Esophagus squamous epithelium (tissue), 5 donors: ENCODE measurements at places on chromosomes 4 and X.

DNA sequence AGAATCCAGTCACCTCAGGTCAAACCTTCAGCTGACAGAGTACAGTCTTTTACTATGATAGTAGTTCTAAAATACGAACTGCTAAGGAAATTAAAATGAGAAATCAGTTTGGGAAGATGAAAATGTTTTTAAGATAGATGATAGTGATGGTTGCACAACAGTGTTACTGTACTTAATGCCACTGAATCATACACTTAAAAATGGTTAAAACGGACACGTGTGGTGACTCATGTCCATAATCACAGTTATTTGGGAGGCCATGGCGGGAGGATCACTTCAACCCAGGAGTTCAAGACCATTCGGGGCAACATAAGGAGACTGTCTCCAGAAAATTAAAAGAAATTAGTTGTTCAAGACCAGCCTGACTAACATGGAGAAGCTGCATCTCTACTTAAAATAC, 41.4 kb downstream of the ABHD18 start:
- no peak for DNase-seq
- no peaks in the 10 kb centered on the region for H3K4me1 ChIP-seq
- H3K4me3 ChIP-seq = no peak overlapping the region
- peaks cover 71% of the 10 kb centered on the region for H3K36me3 ChIP-seq
- no peaks in the 10 kb centered on the region for H3K27me3 ChIP-seq

DNA sequence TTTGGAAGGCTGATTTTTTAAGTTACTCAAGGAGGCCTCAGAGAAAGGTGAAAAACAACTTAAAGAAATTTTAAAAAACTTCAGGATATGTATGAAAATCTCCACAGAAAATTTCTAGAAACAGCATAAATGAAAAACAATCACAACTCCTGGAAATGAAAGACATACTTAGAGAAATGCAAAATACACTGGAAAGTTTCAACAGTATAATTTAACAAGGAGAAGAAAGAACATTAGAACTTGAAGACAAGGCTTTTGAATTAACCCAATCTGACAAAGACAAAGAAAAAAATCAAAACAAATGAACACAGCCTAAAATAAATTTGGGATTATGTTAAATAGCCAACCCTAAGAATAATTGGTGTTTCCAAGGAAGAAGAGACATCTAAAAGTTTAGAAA, 300.5 kb downstream of the ANTXR2 start:
- no peaks in the 10 kb centered on the region for H3K27me3 ChIP-seq
- DNase-seq = no peak
- no peak overlapping the region for H3K27ac ChIP-seq
- no peaks in the 10 kb centered on the region for H3K4me1 ChIP-seq

DNA sequence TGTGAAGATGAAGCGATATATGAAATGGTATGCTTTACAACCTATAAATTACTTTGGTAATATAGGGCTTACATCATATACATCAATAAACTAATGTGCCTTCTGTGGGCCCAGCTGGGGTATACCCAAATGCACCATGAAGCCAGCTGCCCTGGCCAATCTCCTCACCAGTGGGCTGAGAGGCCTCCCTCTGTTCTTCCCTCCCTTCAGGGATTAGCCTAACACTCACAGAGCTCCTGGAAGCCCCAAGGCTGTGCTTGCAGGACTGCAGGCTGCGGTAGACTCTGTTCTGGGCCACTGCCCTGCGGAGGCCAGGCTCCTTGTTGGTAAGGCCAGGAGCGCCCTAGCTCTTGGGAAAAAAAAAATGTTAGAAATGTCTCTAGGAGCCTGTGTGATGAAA, 33.9 kb downstream of the PAGE1 start:
- H3K36me3 ChIP-seq = no peaks in the 10 kb centered on the region
- H3K4me1 ChIP-seq = no peaks in the 10 kb centered on the region
- H3K27ac ChIP-seq = no peak overlapping the region
- DNase-seq = no peak
- no peak overlapping the region for H3K4me3 ChIP-seq

DNA sequence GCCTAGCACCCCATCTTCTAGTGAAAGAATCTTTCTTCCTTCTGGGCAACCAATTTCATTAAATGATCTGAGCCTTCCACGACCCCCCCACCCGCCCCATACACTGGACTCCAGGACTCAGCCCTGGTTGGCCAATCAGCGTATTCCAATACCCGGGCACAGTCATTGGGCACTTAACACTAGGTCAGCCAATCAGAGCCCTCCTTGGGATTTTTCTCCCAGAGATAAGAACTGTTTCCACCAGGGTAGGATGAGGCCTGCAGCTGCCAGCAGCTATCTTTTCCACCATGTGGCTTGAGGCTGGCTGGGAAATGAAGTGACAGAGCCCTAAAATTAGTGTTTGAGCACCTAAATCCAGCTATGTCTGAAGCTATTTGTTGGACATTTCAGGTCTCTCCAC, 418.8 kb downstream of the BCOR start:
- no peak overlapping the region for H3K4me3 ChIP-seq
- DNase-seq = no peak
- no peak overlapping the region for H3K27ac ChIP-seq
- no peaks in the 10 kb centered on the region for H3K36me3 ChIP-seq

GRCh38 chr4:24489870-24490269, 94.5 kb downstream of the DHX15 start:
- DNase-seq = no peak
- H3K4me1 ChIP-seq = no peaks in the 10 kb centered on the region
- no peak overlapping the region for H3K4me3 ChIP-seq
- no peaks in the 10 kb centered on the region for H3K36me3 ChIP-seq

DNA sequence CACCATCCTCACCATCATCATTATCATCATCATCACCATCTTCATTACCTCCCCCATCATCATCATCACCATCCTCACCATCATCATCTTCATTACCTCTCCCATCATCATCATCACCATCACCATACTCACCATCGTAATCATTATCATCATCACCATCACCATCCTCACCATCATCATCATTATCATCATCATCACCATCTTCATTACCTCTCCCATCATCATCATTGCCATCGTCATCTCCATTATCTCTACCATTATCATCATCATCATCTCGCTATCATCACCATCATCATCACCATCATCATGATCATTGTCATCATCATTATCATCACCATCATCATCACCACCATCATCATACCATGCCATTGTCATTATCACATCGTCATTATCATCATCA, 362.9 kb downstream of the DHRSX start:
- no peaks in the 10 kb centered on the region for H3K27me3 ChIP-seq
- no peak overlapping the region for H3K27ac ChIP-seq
- H3K4me3 ChIP-seq = no peak overlapping the region
- no peaks in the 10 kb centered on the region for H3K4me1 ChIP-seq
- no peaks in the 10 kb centered on the region for H3K36me3 ChIP-seq
- no peak for DNase-seq

DNA sequence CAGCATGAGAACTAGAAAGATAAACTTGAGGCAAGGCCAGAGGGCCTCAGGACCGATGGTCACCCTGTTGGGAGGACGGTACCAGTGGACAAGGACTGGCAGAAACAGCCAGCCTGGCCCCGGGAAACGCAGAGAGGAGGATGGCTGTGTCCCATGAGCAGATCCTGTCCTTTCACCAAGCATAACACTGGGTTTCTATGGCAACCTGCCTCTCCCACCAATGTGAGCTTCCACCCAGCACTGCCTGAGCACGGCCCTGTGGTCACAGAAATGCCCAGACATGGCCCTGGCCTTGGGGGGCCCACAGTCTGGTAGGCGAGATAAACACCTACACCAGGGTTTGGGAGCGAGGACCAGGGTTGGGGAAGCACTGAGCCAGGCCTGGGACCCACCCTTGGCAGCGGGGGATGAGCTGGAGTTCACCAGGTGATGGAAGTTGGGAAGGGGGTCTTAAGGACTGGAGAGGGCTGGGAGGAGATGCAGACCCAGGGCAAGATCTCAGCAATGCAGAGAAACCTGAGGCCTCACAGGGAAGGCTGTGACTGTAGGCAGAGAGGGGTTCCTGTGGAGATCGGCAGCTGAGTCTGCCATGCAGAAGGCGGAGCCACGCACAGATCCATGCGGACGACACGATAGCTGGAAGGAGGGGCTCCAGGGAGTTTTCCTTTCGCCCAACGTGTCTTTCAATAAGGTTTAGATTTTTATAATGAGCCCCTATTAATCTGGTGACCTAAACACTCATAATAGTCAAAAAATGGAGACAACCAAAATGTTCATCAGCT, 32.7 kb upstream of the CRMP1 start:
- H3K27me3 ChIP-seq = no peaks in the 10 kb centered on the region
- no peak overlapping the region for H3K27ac ChIP-seq
- no peak for DNase-seq
- no peaks in the 10 kb centered on the region for H3K36me3 ChIP-seq
- no peak overlapping the region for H3K4me3 ChIP-seq
- no peaks in the 10 kb centered on the region for H3K4me1 ChIP-seq

- no peaks in the 10 kb centered on the region for H3K4me1 ChIP-seq
- H3K27ac ChIP-seq = peak within 1 kb of the TSS; percentile 73
- no peaks in the 10 kb centered on the region for H3K36me3 ChIP-seq
- peak within 1 kb of the TSS; percentile 30 for H3K4me3 ChIP-seq
- no peaks in the 10 kb centered on the region for H3K27me3 ChIP-seq
Observed at GRCh38 chrX:155334486-155335336, at the start of gene CLIC2. CLIC2 (minus strand) TSS chrX:155334614; CDS start chrX:155334427, 187 bp downstream.

GRCh38 chr4:173436149-173436579, 37.2 kb upstream of the SCRG1 start:
- DNase-seq = no peak
- no peaks in the 10 kb centered on the region for H3K36me3 ChIP-seq
- no peaks in the 10 kb centered on the region for H3K4me1 ChIP-seq
- H3K27ac ChIP-seq = no peak overlapping the region
- H3K27me3 ChIP-seq = no peaks in the 10 kb centered on the region

- no peak overlapping the region for H3K27ac ChIP-seq
- H3K4me3 ChIP-seq = no peak overlapping the region
Observed at GRCh38 chr4:17765514-17766286, 15.7 kb downstream of the FAM184B start.

DNA sequence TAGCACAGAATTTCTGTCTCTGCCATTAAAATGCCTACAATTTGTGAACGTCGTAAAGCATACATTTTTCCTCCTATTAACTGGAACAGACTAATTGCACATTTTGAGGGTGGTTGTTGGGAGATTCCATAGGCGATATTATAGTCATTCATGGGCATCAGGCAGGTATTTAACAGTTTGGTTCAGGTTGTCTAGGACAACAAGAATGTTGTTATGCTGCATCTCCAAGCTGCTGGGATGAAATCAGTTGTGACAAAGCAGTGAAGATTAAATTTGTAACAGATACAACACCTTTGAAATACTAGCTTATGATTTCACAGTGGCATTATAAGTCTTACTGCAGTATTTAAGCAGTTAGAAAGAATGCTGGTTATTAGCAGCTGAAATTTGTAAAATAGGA, 339.7 kb upstream of the PITX2 start:
- no peaks in the 10 kb centered on the region for H3K27me3 ChIP-seq
- DNase-seq = no peak
- H3K27ac ChIP-seq = no peak overlapping the region
- no peaks in the 10 kb centered on the region for H3K4me1 ChIP-seq

DNA sequence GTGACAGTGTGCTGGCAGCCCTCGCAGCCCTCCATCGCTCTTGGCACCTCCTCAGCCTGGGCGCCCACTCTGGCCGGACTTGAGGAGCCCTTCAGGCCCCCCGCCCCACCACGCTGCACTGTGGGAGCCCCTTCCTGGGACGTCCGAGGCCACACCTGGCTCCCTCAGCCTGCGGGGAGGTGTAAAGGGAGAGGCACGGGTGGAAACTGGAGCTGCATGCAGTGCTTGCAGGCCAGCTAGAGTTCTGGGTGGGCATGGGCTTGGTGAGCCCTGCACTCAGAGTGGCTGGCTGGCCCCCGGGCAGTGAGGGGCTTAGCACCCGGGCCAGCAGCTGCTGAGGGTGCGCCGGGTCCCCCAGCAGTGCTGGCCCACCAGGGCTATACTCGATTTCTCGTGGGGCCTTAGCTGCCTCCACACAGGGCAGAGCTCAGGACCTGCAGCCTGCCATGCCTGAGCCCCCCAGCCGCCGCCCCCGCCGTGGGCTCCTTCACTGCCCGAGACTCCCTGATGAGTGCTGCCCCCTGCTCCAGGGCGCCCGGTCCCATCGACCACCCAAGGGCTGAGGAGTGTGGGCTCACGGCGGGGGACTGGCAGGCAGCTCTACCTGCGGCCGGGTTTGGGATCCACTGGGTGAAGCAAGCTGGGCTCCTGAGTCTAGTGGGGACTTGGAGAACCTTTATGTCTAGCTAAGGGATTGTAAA, 1672.7 kb upstream of the PCDH7 start:
- no peaks in the 10 kb centered on the region for H3K27me3 ChIP-seq
- no peaks in the 10 kb centered on the region for H3K36me3 ChIP-seq
- no peaks in the 10 kb centered on the region for H3K4me1 ChIP-seq

DNA sequence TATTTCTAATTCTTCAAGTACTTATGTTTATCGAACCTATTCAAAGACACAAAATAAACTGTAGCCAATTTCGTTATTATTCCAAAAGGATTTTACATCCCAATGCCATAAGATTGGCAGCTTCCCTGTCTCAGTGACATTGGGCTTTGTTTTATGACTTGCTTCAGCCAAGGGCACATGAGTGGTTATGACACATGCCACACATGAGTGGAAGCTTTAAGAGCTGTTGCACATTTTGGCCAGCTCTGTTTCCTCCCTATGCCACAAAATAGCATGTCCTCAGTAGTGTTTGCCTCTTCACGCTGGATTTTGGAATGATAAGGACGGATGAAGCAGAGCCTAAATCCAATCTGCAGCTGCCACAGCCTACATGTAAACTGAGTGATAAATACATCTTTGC, 21.9 kb downstream of the SEC24D start:
- no peak for DNase-seq
- peaks cover 17% of the 10 kb centered on the region for H3K36me3 ChIP-seq
- no peaks in the 10 kb centered on the region for H3K27me3 ChIP-seq

DNA sequence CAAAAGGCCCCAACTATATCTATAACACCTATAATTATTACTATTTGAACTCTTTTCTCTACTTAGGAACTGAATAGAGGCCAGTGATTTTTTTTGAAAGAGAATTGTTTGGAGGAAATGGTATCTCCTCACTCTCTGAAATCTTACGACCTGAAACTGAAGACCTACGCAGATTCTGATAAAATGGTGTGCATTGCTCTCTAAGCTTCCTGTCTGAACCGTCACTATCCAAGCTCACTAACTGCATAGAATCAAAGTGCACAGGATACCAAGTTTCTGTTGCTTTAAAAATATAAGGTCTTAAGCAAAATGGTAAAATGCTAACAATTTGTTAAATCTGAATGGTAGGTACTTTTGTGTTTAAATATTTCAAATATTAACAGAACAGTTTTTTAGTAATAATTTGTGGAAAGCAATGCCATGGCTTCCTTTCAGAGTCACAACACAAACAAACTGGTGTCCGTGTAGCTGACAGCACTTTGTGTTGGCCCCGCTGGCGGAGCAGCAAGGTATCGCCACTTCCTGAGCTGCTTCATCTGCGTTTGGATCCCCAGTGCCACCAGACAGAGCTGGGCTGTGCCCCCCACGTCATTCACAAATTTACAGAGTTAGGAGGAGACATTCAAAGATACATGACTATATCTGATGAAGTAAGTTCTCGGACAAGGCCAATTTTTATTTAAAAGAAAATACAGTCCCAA, 313.9 kb downstream of the FBXW7 start:
- no peak for DNase-seq
- no peak overlapping the region for H3K4me3 ChIP-seq
- H3K27ac ChIP-seq = no peak overlapping the region
- no peaks in the 10 kb centered on the region for H3K27me3 ChIP-seq
